Suppressor macrophage treated with lipopolysaccharide for 4 hours (primary cell): ENCODE measurements at places on chromosomes 16 and 17.

- no peak for DNase-seq
Measured at GRCh38 chr16:53429221-53429943, 4.9 kb upstream of the RBL2 start.

DNA sequence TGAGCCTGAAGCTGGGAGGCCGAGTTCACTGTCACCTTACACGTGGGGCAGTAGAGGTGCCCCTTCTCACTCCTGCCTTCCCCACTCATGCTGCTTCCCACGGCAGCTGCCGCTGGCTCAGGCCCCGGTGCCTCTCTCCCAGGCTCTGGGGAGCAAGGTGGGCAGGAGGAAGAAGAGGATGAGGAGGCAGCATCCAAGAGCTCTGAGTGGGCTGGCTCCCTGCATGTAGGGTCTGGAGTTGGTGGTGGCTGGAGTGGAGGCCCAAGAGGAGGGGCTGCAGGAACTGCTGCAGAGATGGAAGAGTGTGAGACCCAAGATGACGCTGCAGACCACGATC is 8.9 kb downstream of the NKIRAS2 start:
- no peak for DNase-seq

- DNase-seq, result no peak
Measured at GRCh38 chr16:77246150-77246549, 46.9 kb downstream of the SYCE1L start.

GRCh38 chr16:58685084-58685449 is 497 bp upstream of the SLC38A7 start:
- DNase-seq, result no peak

DNA sequence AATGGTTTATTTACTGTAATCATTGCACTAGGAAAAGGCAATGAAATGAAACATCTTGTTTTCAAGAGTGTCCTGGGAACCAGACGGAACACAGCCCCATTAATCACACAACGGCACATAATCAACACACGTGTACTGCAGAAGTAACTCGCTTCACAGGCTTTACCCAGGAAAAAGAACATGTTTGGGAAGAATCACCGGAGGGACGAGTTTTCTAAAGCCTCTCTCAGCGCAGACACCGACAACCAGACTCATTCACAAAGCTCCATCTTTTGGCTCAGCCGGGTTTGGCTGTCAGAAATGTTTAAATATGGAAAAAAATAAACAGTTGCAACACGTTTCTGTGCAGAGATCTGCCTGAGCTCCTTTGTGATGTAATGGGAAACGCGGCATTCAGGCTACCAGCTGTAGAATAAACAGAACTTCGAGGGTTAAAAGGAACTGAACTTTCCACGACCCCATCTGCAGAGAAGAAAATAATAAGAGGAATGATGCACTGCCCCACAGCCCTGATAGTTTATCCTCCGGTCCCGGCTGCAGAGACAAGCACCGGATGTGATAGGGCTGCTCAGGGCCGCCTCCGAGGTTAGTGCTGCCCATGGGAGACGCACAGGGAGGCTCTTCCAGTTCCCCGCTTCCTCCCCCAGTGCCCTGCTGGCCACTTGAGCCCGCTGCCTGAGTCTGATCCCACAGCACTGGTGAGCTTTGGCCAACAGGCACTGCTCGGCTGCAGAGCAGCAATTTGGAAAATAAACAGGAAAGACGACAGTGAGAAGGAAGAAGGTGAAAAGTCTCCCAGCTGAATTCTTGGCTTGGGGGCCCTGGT is 119.8 kb downstream of the HIC1 start:
- peak; percentile 9 for DNase-seq

GRCh38 chr17:8479431-8479947 is 43.8 kb downstream of the NDEL1 start:
- no peak for DNase-seq

GRCh38 chr17:76865174-76865573 is 3.0 kb upstream of the MGAT5B start:
- DNase-seq, result no peak

DNA sequence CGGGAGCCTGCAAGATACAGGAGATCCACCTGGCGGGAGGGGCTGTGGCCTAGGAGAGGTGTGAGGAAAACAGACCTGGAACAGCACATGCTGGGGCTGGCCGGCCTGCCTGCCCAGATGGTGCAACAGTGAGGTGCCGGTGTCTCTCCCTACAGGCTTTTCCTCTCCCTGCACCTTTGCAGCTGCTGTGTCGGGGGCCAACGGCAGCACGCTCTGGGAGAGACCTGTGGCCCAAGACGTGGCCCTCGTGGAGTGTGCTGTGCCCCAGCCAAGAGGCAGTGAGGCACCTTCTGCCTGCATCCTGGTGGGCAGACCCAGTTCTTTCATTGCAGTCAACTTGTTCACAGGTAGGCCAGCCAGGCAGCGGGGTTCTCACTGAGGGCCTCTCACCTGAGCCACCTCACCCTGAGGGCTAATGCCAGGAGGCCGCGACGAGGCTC is 15.9 kb downstream of the RGS11 start:
- no peak for DNase-seq

GRCh38 chr17:18993905-18994526 is 10.5 kb downstream of the FAM83G start:
- DNase-seq, result no peak

DNA sequence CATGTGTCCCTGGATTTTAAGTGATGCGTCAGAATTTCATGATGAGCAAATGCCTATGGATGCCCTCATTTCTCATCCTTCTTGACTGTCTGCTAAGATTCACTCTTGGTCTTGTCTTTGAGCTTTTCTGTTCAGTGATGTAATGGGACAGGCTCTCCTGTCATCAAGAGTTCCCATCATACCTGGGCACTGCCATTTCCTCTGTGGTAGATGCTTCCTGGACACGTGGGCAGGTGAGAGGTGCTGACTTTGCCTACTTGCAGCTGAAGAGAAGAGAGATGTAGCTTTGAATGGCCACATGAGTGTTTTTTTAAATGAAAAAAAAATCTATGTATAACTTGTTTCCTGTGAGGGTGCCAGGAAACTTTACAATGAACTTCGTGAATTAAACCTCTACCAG is 557.7 kb downstream of the MAF start:
- DNase-seq, result no peak

- DNase-seq, result no peak
Measured at GRCh38 chr17:72369366-72369765, 248.5 kb downstream of the SOX9 start.

- DNase-seq, result no peak
Measured at GRCh38 chr17:73098919-73099318, 6.4 kb upstream of the SLC39A11 start.

- no peak for DNase-seq
Measured at GRCh38 chr16:69916462-69916861, 34.7 kb upstream of the CLEC18A start.

GRCh38 chr17:50517504-50518383 is 9.5 kb downstream of the MYCBPAP start:
- no peak for DNase-seq

- DNase-seq, result no peak
Measured at GRCh38 chr16:11104168-11105037, 151.6 kb downstream of the SOCS1 start.

DNA sequence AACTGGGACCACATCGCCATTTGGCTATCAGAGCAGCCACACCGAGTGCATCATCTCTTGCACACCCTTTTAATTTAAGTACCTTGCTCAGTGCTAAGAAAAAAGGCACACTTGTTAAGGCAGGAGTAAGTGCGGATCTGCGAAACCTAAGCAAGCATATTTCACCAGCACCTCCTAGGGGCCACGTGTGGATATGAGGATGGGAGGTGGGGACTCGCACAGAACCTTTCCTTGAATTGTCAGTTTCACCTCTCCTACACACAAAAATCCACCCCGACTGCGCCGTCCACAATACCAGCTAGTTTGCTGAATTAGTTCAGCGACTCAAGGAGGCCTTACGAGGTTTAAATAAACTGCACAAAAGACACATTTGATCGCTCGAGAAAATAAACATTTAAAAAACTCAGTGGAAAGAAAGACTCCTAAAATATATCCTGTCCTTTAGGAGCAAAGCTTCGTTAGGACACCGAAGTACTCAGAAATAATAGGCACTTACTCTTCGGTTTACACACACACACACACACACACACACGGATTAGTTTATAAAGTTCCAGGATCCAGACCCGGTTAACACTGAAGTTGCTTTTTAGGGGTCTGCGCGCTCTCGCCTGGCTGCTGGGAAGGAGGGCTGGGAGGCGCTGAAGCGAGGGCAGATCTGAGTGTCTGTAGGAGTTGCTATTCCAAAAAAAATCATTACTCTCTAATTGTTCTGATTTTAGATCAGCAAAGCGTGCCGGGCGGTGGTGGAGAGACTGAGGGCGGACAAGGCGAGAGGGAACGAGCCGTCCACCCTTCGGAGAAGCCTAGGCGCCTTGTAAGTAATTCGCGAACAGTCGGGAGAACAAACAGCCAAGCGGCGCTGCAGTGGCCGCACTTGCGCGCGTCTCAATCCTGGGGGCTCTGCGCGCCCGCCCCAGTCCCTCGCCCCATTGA is 1.0 kb upstream of the KCNJ2 start:
- DNase-seq, result peak; percentile 66

GRCh38 chr17:65115839-65116238 is 21.3 kb upstream of the RGS9 start:
- no peak for DNase-seq

DNA sequence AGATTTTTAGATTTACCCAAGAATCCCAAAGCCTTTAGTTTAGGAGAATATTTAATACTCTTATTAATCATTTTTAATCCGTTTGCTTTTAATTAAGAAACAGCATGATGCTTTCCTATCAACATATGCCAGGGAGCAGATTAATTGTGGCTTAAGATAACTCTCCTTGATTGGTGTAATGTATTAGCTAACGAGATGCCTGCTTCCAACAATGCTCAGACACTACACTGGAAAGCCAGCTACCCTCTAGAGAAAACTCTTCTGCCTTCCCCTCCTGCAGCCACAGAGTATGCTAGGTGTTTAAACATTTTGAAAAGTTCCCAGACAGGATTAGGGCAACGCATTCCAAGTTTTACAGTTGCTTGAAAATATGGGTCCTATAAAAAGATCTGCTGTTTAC is 142.2 kb downstream of the AATF start:
- no peak for DNase-seq

- DNase-seq, result no peak
Measured at GRCh38 chr16:70687102-70687511, 1.3 kb upstream of the MTSS2 start.

DNA sequence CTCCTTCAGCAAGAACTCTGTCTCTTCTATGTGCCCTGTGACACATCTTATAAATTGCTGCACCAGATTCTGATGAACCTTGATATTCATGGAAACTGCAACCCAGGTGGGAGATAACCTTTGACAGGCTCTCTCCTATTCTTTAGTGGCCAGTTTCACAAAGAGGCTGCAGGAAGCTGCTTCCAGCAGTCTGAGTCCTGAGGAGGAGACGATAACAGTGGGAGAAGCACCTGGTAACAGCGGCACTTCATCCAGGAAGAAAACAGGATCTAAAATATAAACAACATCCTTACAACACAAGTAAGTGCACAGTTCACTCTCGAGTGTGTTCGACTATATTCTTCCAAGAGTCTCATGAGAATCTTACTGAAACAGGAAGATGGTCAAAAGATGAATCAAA is 180.1 kb downstream of the MAP2K6 start:
- DNase-seq, result no peak

DNA sequence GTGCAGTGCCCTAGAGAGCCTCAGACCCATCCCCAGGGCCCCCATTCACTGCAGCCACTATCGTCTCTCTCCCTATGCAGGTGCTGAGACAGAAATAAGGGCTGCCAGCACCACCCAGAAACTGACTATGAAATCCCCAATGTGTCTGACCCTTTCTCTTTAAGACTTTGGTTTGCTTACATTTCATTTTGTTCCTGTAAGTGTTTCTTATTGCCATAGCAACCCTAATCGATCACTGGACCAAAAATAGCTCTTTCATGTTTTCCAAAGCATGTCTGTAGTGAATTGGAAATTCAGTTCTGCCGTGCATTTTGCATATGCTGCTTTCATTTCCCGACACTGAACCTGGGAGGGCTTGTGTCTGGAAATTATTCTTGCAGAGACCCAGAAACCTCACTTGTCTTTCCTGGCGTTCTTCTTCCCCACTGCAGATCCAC is 148.7 kb upstream of the NOL11 start:
- no peak for DNase-seq

DNA sequence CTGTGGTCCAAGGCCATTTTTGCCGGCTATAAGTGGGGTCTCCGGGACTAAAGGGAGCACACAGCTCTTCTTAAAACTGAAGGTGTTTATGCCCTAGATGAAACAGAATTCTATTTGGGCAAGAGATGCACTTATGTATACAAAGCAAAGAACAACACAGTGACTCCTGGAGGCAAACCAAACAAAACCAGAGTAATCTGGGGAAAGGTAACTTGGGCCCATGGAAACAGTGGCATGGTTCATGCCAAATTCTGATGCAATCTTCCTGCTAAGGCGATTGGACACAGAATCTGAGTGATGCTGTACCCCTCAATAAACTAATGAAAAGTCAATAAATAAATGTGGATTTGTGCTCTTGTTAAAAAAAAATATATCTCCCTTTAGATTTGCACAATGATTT is 20.2 kb upstream of the SHISA9 start:
- no peak for DNase-seq

DNA sequence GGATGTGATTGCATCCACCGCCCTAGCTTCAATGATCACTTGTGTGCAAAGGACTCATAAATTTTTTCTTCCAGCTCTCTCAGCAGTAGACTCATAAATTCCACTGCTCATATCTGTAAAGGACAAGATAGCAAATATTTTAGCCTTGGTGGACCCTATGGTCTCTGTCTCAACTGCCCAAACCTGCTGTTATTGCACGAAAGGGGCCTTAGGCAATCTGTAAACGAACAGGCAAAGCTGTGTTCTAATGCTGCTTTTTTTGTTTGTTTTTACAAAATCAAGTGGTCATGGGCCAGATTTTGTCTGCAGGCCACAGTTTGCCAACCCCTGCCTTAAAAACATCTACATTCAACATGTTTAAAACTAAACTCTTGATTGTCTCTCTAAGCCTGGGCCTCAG is 34.1 kb downstream of the FAM20A start:
- no peak for DNase-seq

GRCh38 chr16:77212741-77213541 is 13.7 kb downstream of the SYCE1L start:
- peak; percentile 59 for DNase-seq

DNA sequence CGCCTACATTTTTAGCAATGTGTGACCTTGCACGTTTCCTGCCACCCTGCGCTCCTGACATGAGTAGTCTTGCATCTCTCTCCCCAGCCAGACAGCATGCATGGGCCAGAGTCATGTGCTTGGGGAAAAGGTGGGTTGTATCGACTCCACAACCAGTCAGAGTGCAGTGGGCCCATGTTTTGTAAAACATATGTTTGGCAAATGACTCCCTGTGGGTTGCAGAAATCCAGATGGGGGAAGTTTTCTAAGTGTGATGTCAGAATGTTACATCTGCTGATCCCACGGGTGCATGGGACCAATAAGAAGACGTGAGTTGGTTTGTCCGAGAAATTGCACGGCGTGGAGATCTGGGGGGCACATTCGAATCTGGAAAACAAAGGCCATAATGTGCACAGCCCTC is 147.1 kb downstream of the FOXL1 start:
- DNase-seq, result no peak

- no peak for DNase-seq
Measured at GRCh38 chr16:735982-736453, 4.8 kb downstream of the CIAO3 start.
